ENCODE measurements at places on chromosomes 11 and 22.

- no peak for DNase-seq
Observed at GRCh38 chr11:2109541-2110019, 29.6 kb downstream of the IGF2 start.

- no peak for DNase-seq
Observed at GRCh38 chr11:43516316-43516850, 157.7 kb downstream of the TTC17 start.

- DNase-seq = no peak
Observed at GRCh38 chr11:13101644-13102512, 92.8 kb downstream of the RASSF10 start.

- no peak for DNase-seq
Observed at GRCh38 chr22:44661070-44661469, 40.9 kb upstream of the PRR5 start.

DNA sequence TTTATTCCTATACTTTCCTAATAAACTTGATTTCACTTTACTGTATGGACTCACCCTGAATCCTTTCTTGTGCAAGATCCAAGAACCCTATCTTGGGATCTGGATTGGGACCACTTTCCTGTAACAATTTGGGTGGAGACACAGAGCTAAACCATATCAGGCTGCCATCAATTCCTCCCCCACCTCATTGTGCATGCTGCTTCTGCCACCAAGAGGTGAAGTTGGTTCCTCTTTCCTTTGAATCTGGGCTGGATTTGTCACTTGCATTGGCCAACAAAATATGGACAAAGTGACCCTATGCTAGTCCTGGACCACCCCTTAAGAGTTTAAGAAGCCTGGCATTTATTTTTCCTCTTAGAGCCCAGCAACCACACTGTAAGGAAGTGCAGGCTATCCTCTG is 39.4 kb upstream of the CEP295 start:
- DNase-seq = no peak

GRCh38 chr11:112400476-112401014 is 139.9 kb upstream of the PLET1 start:
- no peak for DNase-seq

DNA sequence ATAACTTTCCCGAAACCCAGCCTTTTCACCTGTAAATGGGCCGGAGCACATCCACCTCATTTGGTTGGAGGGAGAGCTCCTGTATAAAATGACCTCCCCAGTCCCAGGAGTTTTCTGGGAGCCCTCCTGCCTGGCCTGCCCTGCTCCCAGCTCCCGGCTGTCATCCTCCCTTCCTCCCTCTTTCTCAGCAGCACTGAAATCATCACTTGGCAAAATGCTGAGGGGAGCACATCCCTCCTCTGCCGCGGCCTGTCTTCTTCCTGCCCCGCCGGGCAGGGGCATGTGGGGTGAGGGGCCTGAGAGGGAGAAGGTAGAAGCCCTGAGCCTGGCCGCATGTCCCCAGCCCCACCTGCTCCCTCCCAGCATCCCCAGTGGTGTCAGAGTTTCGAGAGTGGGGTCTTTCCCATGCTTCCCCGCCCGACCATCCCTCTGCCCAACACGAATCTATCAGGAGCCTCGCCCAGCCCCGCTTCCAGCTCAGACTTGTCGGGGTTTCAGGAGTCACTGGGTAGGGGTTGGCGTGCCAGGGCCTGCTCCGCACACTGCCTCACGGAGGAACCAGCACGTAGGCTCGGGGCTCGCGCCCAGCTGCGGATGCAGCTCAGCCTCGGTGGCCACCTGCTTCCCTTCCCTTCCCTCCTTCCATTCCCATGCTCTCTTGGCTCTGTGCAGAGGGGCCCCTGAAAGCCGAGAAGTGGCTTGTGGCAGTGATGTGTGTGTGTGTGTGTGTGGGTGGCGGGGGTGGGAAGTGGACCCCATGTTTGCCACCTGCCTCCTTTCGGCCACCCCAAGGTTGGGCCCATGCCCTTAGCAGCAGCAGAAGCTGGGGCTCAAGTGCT is 37.1 kb downstream of the NECTIN1 start:
- DNase-seq = no peak

GRCh38 chr22:47166446-47167016 is 404.1 kb downstream of the TBC1D22A start:
- no peak for DNase-seq

DNA sequence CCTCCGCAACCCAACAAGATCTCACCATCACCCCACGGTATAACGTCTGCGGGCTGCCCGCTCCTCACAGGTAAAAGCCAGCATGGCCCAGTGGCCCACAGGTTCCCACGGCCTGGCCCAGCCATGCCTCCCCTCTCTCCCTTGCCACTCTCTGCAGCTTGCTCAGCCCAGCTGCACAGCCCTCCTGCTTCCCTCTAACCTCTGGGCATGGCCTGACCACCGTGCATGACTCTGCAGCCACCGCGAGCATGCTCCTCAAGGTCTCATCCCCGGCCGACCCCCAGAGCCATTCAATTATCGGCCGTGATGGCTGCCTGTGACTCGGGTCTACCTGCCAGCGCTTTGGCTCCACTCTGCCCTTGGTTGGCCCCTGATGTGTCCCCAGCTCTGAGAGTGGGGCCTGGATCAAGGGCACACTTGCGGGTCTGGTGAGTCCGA is 185.5 kb downstream of the CTTN start:
- no peak for DNase-seq

- no peak for DNase-seq
Observed at GRCh38 chr11:34915136-34916014, 804 bp downstream of the APIP start.

- no peak for DNase-seq
Observed at GRCh38 chr11:130429120-130429681, 792 bp upstream of the ADAMTS8 start.

GRCh38 chr11:71309611-71310010 is 57.2 kb upstream of the SHANK2 start:
- no peak for DNase-seq

- DNase-seq = no peak
Observed at GRCh38 chr11:76237000-76237649, 30.8 kb upstream of the WNT11 start.

DNA sequence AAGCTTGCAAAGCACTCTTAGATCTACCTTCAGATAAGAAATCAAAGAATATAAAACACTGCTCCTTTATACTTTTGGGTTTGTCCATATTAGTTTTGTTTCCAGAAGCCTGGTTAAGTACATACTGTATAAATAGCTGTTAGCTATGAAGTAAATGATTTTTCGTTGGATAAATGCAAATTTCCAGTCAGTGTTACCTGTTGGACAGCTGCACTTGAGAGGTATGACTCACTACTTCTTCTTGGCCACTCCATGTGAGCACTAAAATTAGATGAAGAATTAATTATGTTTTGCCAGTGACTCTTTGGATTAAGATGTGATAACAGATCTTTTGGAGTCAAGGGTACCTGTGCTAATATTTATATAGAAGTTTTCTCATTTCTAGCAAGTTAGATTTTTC is 9.5 kb upstream of the TSG101 start:
- DNase-seq = no peak

- no peak for DNase-seq
Observed at GRCh38 chr22:31818481-31819392, 64.9 kb downstream of the DEPDC5 start.

GRCh38 chr11:62539238-62539925 is 7.2 kb downstream of the AHNAK start:
- no peak for DNase-seq

GRCh38 chr22:20792966-20793728 is 19.2 kb downstream of the SERPIND1 start:
- DNase-seq = no peak

DNA sequence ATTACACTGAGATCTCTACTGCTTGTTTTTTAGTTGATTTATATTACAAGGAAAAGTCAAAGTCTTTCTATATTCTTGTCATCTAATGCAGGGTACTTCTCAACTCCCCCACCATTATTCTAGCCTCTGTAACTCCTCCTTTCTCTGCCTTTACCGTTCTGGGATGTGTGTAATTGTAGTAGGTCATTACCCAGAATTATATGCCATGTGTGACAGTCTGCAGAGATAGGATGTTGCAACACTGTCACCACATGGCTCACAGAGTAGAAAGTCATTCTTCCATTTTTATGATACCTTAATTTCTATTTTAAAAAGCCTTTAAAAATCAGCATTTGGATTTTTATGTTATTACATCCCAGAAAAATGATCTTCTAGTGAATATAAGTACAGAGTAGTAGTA is 32.7 kb downstream of the ZNF143 start:
- DNase-seq = no peak

DNA sequence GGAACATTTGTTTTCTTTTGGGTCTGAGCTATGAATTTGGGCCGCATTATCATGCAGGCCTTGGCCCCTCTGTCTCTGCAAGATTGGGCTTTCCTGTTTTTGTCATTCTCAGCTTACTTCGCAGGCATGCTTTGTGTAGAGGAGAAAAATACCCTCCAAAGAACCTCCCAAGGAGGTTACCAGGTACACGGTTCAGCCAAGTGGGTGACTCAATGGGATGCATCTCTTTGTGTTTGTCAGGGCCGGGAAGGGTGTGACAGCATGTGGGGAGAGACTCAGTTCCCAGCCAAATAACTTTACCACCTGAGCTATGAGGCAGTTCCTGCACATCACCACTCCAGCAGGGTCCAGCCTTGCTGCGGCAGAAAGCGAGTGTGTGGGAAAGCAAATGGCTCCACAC is 47.8 kb upstream of the CLDN5 start:
- no peak for DNase-seq

Data from CD4-positive, alpha-beta T cell treated with Interleukin-17A for 1 hour (primary cell).